ENCODE measurements at places on chromosomes 3 and 15.
A peak's percentile ranks its signal among the peaks of the same experiment; 100 is the strongest.

DNA sequence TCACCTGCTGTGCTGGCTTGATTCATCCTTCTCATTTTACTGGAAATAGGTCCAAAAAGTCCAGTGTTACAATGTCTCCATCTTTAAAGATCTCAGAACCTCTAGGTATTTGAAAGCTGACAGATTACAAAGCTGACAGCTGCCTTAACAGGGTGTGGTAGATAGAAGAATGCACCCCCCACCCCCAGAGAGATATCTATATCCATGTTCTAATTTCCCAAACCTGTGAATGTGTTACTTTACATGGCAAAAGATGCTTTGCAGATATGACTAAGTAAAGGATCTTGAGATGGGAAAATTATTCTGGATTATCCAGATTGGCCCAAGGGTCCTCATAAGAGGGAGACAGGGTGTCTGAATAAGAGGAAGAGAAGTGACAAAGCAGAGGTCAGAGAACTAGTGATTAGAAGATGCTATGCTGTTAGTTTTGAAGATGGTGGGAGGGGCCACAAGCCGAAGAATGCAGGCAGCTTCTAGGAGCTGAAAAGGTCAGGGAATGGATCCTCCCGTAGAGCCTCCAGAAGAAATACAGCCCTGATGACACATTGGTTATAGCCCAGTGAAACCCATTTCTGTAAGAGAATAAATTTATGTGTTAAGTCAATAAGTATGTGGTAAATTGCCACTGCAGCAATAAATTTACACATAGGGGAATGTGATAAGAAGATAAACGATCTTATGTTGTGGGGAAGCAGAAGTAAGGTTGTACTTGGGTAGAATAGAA, 21.5 kb upstream of the FSTL1 start:
- DNase-seq, result no peak

DNA sequence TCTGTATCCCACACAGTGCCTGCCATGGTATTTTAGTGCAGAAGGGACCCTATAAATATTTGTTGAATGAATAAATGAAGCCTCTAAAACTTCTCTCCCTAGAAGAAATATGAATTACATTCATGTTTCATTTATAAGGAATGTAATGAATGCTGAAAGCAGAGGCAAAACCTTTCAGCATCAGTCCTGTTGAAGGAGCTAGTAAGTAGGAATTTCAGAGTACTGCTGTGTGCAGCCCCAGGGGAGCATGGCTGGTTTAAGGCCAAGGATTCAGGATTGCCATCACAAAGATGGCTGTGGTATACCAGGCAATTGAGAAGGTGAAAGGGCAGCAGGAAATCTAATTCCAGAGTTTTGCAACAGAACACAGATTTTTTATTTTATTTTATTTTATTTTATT, 1131.4 kb downstream of the IGSF11 start:
- no peak for DNase-seq

GRCh38 chr3:128484404-128485281, 8.4 kb downstream of the GATA2 start:
- DNase-seq, result no peak

- no peak for DNase-seq
Observed at GRCh38 chr3:156859578-156859977, 33.4 kb downstream of the LEKR1 start.

DNA sequence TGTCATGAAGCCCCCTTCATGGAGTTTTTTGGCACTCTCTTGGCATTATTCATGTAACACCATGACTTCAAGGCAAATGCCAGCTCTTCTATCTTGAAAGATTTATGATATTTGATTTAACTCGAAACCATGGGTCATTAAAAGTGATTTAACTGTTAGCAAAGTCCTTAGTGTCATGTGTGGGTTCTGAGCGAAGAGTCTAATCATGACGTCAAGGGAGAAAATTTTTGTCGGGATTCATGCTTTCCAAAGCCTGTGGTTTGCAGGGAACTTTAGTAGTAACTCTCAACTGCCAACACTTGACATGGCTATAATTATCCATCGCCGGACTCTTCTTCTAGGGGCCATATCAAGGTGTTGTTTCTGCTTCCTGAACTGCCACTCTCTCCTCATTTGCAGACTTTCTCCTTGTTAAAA, 11.5 kb downstream of the GXYLT2 start:
- DNase-seq, result no peak

GRCh38 chr3:127690823-127691452, 18.2 kb downstream of the ABTB1 start:
- peak; percentile 51 for DNase-seq

DNA sequence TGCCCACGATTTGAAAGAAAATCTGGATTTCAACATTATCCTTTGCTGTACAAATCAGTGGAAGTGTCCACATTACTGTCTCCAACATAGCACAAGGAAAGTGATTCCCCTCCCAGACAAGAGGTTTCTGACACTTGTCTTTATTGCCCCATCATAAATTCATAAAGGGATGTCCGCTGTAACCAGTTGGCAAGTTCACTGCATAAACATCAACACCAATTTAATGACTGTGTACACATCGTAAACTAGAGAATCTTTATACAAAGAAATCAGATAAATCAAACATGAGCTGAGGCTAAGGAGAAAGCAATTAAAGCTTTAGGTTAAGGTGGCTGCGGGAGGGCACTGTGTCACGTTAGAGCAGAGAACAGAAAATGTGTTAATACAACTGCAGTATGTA, 129.8 kb downstream of the MEIS2 start:
- no peak for DNase-seq

DNA sequence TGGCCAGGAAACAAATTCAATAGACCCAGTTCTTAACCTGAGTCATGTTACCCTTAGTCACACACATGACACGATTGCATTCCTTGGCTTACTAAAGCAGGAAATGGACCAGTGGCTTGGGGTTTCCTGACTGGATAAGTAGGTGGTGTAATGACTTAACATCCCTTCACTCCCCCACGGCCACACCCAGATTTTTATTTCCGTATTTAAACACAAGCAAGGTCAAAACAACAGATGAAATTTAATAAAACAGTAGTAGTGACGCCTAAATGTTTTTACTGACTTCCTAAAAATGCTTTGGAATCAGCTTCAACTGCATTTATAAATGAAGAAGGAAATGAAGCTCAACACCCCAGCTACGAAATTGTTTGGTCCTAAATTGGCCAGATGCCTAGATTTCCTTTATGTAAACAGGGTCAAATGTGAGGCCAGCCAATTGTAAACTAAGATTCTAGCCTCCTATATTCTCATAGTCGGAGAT, 324.3 kb downstream of the CHST2 start:
- no peak for DNase-seq

DNA sequence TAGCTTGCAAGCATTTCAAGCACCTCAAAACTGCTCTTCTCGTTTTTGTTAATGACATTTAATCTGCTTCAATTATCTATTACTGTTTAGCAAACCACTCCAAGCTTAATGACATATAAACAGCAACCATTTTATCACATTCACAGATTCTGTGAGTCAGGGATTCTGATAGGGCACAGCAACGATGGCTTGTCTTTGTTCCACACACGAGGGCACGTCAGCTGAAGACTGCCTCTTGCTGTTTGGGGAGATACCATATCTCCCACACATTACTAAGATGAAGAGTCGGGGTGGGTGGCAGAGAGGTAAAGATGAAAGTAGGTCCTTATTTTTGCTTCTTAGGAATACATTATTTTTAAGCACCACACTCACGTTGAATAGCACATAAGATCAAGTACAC, 19.3 kb downstream of the CPOX start:
- DNase-seq, result no peak

GRCh38 chr3:47348411-47349154, 32.2 kb upstream of the PTPN23 start:
- no peak for DNase-seq

DNA sequence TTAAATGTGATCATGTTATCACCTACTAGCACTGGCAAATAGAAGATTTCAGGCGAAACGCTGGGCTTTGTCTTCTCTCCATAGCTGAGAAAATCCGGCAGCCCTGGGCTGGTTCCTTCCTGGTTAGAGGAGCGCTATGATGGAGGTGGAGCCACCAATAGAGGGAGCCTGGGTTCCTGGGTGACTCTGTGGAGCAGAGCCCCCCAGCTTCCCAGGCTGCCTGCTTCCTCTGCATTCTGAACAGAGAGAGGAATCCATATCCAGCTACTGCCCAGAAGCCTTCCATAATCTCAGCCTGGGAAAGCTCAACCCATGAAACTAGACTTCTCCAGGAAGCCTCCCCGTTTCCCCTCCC, 32.6 kb upstream of the IQSEC1 start:
- no peak for DNase-seq

- DNase-seq, result no peak
Observed at GRCh38 chr3:191338177-191338488, 7.8 kb upstream of the UTS2B start.

GRCh38 chr3:107263269-107264021, 113.8 kb upstream of the CCDC54 start:
- DNase-seq, result no peak

DNA sequence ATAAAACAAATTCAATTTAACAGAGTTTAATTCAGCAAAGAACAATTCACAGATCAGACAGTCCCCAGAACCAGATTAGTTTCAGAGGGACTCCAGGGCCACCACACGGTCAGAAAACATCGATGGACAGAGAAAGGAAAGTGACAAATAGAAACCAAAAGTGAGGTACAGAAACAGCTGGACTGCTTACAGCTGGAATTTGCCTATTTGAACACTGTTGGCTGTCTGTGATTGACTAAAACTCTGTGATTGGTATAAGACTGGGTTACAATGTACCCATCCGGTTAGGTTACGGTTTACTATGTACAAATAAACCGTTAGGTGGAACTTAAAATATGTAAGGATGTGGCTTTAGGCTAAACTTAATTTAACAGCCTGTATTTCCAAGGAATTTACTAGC, 30.3 kb downstream of the MOBP start:
- no peak for DNase-seq

DNA sequence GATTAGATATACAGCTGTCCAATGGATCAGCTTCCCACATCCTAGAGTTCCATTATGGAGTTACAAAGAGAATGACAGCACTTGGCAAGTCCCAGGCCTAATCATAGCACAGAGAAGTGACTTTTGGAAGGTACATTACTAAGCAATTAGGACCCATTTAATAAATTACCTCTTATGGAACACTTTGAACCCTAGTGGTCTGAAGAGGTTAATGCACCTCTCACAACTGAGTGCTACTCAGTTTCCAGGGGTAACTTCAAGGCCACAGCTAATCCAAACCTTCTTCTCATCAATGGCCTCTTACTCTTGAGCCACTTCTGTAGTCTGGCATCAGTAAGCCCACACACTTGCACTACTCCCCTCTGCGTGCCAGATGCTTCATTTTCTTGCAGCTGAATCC, 34.9 kb upstream of the MEIS2 start:
- DNase-seq, result peak; percentile 26

GRCh38 chr15:81096398-81096797, 37.7 kb upstream of the CFAP161 start:
- no peak for DNase-seq

DNA sequence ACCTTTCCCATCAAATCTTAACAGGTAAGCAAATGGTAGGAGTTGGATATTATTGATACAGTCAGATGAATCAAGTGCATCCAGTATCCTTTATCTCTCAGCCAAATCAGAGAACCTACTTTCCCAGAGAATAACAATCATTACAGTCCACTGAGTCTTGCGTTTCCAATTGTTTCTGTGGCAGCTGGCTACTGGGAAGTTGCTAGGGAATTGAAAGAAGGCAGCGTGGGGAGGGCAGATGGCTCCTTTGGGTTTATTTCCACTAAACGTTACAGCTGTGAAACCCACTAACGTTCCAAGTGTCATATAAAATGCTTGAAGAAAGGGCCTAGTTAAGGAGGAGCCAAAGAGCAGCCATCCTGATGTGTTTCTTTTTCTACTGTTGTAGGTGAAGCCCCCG, 78.4 kb downstream of the WDR72 start:
- no peak for DNase-seq

DNA sequence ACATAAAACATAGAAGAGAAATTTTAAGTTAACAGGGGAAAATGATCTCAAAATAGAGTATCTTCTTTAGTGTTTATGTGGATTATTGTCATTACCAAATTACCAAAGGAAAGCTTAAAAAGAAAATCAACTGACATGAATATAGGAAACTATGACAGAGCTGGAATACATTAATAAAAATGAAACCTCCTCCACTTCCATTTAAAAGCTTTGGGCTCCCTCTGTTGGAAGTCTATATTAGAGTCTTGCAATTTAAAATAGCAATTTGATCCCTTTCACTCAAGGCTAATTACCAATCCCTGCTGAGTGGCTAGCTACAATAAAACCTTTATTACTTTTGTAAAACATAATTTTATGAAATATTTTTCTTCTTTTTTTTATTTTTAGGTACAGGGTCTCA, 61.4 kb upstream of the IMPG2 start:
- peak; percentile 56 for DNase-seq

Data from HAP-1 (cell line).